H7 (cell line): ENCODE measurements at places on chromosomes 16 and 17. TPM values are rescaled to one million over a fixed set of nuclear protein-coding genes. Genes with fewer than 3 reads are reported as not detected.

GRCh38 chr17:1216217-1217088 is 36.7 kb upstream of the ABR start:
- DNase-seq = no peak

DNA sequence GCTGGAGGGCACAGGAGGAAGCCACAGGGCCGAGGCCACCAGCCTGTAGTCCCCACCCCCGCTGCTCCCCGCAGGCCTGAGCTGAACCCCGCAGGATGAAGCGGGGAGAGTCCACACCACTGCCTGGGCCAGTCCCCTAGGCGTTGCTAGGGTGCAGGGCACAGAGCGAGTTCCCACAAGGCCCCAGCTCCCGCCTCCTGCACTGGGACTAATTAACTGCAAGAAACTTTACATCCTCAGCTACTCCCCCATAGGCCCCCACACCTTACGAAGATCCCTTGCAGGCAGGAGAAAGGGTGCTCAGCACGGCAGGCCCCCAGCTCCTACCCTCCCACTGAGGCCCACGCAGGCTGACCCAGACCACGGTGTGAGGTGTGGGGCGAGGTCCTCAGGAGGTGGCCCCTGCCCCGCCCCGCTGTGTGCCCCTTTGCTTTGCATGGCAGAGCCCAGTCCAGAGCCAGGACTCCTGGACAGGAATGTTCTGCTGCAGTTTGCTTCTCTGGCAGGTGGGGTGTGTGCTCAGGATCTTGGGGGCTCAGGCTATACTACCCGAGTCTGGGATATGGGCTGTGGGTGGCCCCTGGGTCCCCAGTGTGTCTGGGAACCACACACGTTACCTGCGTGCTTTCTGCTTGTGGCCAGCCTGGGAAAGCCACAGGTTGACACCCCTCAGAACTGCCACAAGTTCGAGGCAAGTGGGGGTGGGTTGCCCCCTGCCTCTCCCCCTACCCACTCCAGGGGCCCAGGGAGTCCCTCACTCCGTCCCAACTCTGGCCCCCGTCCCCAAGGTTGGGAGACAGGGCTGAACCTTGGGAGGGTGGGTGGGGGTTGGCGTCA is 1.2 kb downstream of the GNG13 start:
- peak; percentile 66 for DNase-seq

DNA sequence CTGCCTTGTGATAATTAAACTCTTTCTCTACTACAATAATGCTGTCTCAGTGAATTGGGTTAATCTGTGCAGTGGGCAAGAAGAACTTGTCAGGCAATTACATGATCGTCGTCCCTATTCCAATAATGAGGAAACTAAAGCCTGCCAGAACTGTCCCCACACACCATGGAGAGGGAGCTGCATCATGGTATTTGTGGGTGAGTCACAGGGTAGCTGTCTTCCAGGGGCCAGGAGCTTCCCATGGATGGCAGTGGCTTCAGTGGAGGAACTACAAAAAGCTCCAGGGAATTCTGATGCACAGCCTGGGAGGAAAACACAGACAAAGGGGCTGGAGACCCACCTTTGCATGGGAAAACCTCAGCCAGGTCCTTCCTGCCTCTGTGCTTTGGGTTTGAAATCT is 83.3 kb upstream of the C16orf82 start:
- no peak for DNase-seq

GRCh38 chr17:46171939-46172338 is 21.3 kb downstream of the KANSL1 start:
- DNase-seq = no peak

- DNase-seq = peak; percentile 25
Measured at GRCh38 chr17:75060434-75061054, 13.5 kb downstream of the KCTD2 start.

GRCh38 chr16:50457979-50458491 is 89.2 kb upstream of the BRD7 start:
- DNase-seq = peak; percentile 29

DNA sequence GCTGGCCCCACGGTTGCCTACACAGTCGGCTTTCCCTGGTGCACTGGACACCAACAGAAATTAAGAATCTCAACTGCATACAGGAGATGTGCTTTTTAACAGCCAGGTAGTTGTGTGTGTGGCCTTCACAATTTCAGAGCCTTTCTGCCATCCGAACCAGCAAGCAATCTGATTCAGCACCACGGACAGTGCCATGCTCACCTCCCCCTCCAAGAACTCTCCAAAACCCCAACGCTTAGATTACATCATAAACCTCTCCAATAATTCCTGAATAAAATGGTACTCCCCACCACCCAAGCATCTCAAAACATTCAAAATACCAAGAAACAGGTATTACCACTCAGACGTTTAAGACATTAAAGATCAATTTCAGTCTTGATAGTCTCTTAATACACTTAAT is 31.8 kb downstream of the USP7 start:
- DNase-seq = peak; percentile 74

DNA sequence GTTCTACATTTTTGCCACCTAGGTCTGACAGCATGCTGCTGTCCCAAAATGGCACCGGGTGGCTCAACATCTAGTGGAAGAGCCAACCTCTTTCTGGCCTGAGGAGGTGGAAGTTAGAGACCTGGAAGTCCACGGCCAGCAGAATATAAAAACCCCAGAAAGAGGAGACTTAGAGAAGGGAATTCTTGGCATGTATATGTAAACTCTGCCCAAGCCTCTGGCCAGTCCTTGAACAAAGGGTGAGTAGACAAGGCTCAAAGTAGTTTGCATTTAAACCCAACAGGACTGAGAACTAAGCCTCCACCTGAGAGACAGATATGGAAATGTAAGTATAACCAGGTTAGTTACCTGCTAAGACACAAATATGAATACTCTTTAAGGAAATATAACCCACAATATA is 210.3 kb downstream of the GRIN2A start:
- no peak for DNase-seq

DNA sequence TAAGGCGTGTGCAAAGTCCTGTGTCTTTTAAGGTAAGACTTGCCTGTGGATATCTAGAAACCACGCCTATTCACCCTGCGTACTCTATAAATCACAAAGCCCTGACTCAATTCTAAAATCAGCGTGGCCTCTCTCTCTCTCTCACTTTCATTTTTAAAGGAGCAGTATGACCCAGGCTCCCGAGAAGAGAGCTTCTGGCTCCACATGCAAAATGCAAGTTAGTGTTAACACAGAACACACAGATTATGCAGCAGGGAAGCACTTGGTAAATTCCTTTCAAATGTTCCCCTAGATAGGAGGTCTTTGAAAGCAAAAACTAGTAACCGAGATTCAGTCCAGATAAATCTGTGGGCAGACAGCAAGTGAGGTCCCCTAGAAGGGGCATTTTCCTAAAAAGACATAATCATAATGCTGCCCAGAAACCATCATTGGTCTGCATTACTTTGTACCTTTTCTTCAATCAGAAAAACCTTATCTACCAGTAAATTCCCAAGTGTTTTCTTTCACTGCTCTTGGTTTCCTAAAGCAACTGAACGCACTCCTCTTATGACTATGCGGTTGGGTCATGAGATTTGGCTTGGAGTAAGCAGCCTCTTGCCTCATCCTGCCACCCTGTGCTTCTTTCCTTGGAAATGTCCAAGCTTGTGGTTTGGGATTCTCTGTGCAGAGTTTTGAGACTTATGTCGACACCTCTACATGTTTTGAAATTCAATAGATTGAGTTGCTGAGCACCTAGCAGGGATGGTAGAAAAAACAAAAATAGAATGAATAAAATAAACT is 31.7 kb upstream of the KCNJ2 start:
- no peak for DNase-seq

The CETP gene
- total RNA-seq = not detected in 2 replicates

The MT1E gene
- 22.3 and 35.8 TPM in 2 replicates for total RNA-seq

The TMED6 gene
- total RNA-seq = 0.52 TPM in 1 of 2 replicates, not detected in the other

The EIF3C gene
- 213 and 222 TPM in 2 replicates for total RNA-seq
